ENCODE measurements at places on chromosomes 6 and 20.

GRCh38 chr6:84052204-84052882, 18.8 kb downstream of the MRAP2 start:
- DNase-seq = peak; percentile 91

DNA sequence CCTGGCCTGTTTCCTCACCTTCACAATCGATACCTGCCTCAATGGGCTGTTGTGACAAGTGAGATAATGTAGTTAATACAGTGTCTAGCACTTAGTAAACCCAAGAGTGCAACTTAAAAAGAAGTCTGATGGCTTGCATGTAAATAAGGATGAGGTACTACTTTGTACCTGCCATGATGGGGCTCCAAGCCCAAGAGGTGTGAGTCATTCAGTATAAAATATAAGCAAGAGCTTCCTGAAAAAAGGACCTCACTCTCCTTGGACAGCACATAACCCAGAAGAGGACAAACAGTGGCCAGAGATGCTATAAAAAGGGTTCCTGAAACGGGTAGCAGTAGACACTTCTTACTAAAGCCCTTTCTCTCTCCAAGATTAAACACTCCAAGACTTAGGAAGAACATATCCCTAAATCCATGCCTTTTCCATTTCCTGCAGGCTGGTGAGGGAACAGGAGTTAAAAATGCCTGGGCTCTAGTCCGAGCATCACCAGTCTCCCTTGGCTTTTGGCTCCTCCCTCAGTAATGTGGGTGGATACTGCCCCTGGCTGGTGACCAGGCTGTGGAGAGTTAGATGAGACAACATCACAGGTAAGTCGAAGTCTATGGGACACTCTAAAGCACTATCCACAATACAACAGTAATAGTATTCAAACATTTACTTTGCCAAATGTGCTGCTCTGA, 4.3 kb downstream of the UBE2V1 start:
- DNase-seq = no peak

DNA sequence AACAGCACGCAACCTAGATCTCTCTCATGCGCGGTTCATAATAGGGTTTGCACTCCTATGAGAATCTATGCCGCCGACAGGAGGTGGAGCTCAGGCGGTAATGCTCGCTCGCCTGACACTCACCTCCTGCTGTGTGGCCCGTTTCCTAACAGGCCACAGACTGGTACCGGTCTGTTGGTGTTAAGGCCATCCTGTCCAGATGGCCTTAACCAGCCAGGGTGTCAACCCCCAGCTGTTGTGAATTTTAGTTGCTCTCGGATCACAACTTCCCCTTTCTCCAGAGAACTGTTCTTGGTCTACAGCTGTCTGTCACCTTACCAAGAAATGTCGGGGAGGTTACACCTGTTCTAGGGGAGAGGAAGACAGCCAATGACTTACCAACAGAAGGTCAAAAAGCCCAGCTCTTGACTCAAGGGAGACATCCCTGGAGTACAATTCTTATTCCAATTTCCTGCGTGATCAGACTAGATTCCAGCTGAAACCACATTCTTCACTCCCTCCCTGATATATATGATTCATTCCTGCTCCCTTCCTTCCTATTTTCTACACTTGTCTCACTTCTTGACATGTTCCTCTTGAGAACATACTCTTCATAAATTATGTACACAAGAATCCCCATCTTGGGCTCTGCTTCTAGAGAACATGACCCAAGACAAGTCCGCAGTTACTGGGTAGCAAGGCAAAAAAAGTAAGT, 23.1 kb upstream of the DNAAF9 start:
- DNase-seq = peak; percentile 35

GRCh38 chr20:10329387-10330005, 104.5 kb downstream of the MKKS start:
- no peak for DNase-seq

- DNase-seq = no peak
Observed at GRCh38 chr6:141846639-141847038, 286.1 kb upstream of the GJE1 start.

- no peak for DNase-seq
Observed at GRCh38 chr6:100493206-100493888, 28.6 kb upstream of the SIM1 start.

DNA sequence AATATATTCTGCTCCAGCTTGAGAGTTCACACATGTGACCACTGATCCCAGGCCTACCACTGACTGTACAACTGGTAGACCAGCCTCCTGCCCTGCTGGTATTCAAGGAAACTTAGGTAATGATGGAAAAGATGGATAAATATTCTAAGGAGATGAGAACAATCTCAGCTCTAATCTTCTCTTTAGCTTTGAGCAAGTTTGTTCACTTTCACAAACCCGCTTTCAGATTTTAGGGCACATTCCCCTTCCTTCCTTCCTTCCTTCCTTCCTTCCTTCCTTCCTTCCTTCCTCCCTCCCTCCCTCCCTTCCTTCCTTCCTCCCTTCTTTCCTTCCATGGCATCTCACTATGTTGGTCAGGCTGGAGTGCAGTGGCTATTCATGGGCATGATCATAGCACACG, 88.2 kb upstream of the PHACTR1 start:
- DNase-seq = no peak

GRCh38 chr20:48995589-48995988, 50.5 kb upstream of the CSE1L start:
- DNase-seq = no peak

DNA sequence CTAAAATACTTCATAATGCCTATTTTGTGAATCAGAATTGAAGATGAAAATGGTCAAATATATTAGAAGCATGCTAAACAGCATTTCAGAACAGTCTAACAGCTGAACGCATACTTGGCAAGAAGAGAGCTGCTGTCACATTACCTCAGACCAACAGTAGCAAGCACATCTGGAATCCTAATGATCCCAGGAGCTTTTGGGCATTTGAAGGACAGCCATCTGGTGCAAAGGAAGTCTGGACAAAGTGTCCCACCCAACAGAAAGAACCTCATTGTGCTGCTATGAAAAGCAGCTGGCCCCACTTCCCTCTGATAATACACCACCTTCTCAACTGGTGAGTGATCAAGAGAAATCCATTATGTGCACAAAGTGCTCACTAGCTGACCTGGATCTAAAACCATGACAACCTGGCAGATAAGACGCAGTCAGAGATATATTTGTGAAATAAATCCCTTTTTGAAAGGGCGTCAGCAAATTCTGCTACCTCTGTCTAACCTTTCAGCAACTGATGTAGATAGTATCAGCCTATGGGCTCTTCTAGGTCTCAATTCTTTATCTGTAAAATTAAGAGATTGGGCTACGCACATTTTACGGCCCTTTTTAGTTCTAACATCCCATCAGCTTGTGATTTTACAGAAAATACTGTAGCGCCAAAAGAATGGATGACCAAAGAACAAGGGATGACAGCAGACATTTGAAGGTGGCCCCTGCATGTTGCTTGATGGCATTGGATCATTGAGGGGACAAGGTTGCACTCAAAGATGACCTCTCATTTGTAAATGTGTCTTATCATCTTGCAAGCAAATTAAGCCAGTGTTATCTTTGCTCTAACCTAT, 78.7 kb downstream of the SGK1 start:
- DNase-seq = peak; percentile 89

- peak; percentile 49 for DNase-seq
Observed at GRCh38 chr6:109240370-109241084, 141.7 kb downstream of the CD164 start.

DNA sequence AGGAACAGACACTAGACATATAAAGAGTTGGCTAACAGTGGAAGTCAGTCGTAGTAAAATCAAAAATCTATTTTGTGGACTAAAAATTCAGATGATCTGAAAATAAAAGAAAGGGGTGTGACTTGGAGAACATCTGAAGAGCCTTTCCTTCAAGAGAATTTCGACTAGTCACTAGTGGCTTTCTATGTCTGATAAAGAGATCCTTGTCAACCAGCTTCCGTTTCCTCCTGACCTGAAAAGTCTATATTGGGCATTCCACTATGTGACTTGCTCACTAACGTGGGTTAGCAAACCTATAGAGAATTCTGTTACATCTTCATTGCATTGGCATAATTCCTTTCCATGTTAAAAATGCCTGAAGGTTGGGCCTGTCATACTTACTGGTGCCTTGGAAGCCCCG, 25.9 kb downstream of the TRAF3IP2 start:
- no peak for DNase-seq

GRCh38 chr6:46626228-46626909, 26.2 kb downstream of the CYP39A1 start:
- DNase-seq = peak; percentile 63

DNA sequence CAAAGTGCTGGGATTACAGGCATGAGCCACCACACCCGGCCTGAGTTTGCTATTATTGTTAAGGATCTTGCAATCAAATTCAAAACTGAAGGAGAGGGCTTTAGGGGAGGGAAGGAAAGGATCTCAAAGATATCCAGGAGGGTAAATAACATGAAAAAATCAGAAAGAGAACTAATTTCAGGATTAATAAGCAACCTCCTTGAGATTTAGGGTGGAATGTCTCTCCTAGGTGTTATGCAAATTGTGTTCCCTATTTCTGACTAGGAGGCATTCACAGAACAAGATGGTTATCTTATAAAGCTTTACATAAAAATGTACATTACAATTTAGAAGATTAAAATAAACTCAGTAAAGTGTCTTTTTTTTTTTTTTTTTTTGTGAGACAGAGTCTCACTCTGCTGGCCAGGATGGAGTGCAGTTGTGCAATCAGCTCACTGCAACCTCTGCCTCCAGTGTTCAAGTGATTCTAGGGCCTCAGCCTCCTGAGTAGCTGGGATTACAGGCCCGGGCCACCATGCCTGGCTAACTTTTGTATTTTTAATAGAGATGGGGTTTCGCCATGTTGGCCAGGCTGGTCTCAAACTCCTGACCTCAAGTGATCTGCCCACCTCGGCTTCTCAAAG, 92.0 kb upstream of the BEND3 start:
- no peak for DNase-seq

- no peak for DNase-seq
Observed at GRCh38 chr20:51093240-51093763, 70.4 kb upstream of the KCNG1 start.

GRCh38 chr20:20712004-20712473, 405 bp downstream of the RALGAPA2 start:
- peak; percentile 27 for DNase-seq

GRCh38 chr20:60581606-60582115, 623.4 kb downstream of the CDH26 start:
- DNase-seq = peak; percentile 54

GRCh38 chr20:14259689-14260088, 77.7 kb downstream of the FLRT3 start:
- no peak for DNase-seq

- peak; percentile 16 for DNase-seq
Observed at GRCh38 chr6:135994857-135995544, 143.5 kb downstream of the PDE7B start.

DNA sequence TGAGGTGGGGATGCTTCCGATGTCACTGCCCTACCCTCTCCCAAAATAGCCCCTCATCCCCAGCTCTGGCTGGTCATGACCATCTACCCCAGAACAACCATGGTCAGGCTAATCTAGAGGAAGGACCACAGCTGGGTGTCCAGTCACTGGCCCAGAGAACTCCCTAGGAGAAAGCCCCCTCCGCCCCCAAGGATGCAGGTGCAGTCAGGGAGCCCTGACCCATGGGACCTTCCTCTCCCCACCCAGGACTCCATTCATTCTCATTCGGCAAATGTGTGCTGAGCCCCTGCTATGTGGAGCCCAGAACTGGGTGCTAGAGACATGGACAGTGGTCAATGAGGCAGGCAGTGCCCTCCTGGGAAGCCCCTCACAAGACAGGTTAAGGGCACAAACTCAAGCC, 60.5 kb downstream of the JPH2 start:
- no peak for DNase-seq

DNA sequence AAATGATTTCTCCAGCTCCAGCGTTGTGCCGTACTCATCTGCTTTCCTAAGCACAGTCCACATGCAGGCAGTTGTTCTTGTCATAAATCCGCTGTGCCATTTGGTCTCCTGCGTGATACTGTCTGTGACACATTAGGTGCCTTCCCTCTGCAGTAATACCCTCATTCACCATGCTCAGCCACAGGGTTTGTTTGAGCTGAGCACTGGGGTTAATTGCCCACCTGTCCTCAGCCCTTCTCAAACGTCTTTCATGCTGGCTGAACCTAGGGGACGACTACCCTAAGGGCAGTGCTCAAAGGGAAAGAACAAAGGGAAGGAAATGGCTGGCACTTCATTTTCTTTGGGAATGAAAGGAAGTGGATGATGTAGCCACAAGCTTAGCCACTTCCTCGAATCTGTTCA, 64.2 kb upstream of the MYLIP start:
- DNase-seq = peak; percentile 78

DNA sequence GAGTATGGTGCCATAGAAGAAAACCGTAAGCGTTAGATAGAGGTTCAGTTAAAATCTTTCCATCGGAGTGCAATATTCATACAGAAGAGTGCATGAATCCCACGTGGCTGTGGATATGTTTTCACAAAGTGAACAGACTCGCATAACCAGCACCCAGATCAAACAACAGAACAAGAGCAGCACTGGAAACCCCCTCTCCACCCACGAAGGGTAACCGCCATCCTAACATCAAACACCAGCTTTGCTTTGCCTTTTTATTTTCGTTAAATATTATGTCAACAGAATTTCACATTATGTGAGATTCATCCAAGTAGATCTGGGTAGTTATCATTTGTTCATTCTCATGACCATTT, 4.7 kb downstream of the GTSF1L start:
- no peak for DNase-seq

GRCh38 chr6:37960139-37960935, 140.8 kb downstream of the ZFAND3 start:
- no peak for DNase-seq

DNA sequence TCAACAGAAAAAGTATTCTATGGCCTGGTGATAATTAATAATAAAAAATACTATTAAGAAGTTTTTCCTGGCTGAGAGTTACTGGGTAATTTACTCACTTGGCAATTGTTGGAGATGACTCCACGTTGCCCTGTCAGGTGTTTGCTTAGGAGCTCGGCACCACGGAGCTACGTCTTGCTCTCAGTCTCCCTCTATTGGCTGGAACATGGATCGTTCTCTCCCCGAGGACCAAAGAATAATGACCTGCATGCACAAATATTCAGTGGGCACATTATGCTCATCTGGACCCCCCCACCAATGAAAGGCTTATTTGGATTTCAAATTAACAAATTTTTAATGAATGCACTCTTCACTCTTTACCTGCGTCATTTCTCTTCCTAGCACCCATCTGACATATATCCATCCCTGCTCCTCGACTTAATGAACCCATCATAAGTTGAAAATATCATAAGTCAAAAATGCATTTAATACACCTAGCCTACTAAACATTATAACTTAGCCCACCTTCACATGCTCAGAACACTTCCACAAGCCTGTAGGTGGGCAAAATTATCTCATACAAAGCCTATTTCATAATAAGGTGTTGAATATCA, 71.0 kb upstream of the CD83 start:
- no peak for DNase-seq

- no peak for DNase-seq
Observed at GRCh38 chr6:44270526-44271405, 516 bp downstream of the TMEM151B start.

All from muscle of leg (tissue), 16 donors.